ENCODE measurements at places on chromosomes 1 and 21. TPM values are rescaled to one million over a fixed set of nuclear protein-coding genes. Genes with fewer than 3 reads are reported as not detected.

GRCh38 chr21:38909929-38910328 is 104.2 kb downstream of the ETS2 start:
- no peak for DNase-seq

- DNase-seq: peak; percentile 36
Observed at GRCh38 chr1:101996825-101997465, at the start of gene OLFM3. Gene OLFM3, minus strand, starts transcription at chr1:101996926.

Gene PLCH2
- not detected for total RNA-seq

GRCh38 chr1:78918157-78918556 is 88.4 kb downstream of the ADGRL4 start:
- no peak for DNase-seq

DNA sequence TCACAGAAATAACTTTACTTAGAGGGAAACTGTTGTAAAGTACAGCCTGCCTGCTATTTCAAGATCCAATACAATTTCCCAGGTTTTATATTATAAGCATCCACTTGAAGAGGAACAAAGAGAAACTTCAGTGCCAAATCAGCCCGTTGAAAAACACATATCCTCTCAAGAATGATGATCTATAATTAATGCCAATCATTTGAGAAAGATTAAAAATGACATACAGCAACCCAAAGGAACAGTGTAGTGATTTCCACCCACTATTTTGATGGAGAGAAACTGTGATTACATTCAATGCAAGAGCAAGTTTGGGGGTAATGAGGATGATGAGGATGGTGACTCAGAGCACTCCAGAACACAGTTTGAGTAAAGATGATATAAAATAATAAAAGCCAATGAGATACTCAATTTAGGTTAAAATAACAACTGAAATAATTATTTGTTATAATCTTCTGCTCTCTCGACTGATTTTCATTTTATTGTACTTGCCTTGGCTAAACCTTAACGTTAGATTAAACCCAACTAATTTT is 715.5 kb downstream of the NCAM2 start:
- no peak for DNase-seq

DNA sequence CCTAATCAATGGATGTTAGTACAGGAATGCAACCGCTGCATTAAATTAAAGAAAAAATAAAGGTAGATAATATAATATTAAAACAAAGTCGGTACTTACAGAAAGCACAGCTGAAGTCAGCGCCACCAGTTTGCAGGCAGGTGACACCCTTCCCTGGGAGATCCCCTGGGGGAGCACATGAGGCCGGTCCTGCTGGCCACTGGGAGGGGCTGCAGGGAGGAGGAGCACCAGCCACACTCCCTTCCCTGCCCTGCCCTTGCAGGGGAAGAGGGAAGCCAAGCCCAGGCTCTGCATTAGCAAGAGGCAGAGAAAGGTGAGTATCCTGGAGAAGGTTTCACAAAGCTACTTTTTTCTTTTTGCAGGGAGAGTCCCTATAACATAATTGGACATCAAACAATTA is 507.0 kb downstream of the AJAP1 start:
- DNase-seq: no peak
